ENCODE measurements at places on chromosomes 16 and 17. TPM values are rescaled to one million over a fixed set of nuclear protein-coding genes. Genes with fewer than 3 reads are reported as not detected.

KRT20 gene
- not detected for total RNA-seq

ACSM5 gene
- total RNA-seq: not detected

SLC16A3 gene
- total RNA-seq: 292 TPM

HSPB9 gene
- total RNA-seq: not detected

TNP2 gene
- total RNA-seq: not detected

ICAM2 gene
- total RNA-seq: not detected

HIGD1B gene
- total RNA-seq: not detected

TP53TG3F gene
- total RNA-seq: not detected

DNA sequence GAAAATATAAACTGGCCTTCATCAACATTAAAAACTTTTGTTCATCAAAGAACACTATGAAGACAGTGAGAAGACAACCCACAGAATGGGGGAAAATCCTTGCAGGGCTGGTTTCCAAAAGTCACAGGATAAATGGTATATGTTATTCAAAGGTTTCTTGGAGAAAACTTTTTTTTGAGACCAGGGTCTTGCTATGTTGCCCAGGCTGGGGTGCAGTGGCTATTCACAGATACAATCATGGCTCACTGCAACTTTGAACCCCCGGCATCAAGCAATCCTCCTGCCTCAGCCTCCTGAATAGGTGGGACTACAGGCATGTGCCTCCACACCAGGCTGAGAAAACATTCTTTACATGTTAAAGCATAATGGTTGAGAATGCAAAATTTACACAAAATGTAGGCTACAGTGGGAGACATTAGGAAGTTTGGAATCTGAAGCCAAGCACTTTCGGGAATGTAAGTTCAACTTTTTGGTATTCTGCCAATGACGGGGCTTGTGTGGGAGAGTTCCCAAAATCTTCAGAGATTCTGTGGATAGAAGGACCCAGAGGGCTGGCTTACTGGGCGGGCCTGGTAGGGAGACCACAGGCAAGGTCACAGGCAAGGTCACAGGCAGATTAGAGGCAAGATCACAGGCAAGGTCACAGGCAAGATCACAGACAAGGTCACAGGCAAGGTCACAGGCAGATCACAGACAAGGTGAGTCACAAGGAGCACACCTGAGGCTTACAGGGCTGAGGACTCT lies 24.2 kb upstream of the ATP2A3 start:
- H3K36me3 ChIP-seq: no peaks in the 10 kb centered on the region
- no peak overlapping the region for H3K27ac ChIP-seq
- H3K4me3 ChIP-seq: no peak overlapping the region
- H3K4me1 ChIP-seq: no peaks in the 10 kb centered on the region
- peaks cover 4% of the 10 kb centered on the region for H3K27me3 ChIP-seq
- peak; percentile 27 for DNase-seq

GRCh38 chr17:42759982-42760651 lies 910 bp upstream of the RAMP2 start:
- peaks cover 21% of the 10 kb centered on the region for H3K27me3 ChIP-seq
- H3K4me1 ChIP-seq: peaks cover 2% of the 10 kb centered on the region
- no peak overlapping the region for H3K27ac ChIP-seq
- no peak overlapping the region for H3K4me3 ChIP-seq
- no peaks in the 10 kb centered on the region for H3K36me3 ChIP-seq

DNA sequence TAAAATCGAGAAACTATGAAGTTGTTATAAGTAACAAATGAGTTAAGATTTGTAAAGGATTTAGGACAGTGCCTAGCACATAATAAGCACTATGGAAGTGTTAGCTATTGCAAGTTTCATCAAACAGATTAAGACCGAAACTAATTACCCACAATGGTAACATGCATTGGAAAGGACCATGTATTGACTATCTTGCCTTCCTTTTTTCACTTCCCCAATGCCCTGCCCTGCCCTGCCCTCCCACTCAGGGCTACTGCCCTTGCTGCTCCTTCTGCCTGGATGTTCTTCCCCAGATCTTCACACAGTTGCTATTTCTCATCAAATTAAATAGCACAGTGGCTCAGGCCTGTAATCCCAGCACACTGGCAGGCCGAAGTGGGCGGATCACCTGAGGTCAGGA lies 202.1 kb upstream of the PSMD7 start:
- H3K27ac ChIP-seq: no peak overlapping the region
- H3K36me3 ChIP-seq: no peaks in the 10 kb centered on the region
- no peak for DNase-seq

DNA sequence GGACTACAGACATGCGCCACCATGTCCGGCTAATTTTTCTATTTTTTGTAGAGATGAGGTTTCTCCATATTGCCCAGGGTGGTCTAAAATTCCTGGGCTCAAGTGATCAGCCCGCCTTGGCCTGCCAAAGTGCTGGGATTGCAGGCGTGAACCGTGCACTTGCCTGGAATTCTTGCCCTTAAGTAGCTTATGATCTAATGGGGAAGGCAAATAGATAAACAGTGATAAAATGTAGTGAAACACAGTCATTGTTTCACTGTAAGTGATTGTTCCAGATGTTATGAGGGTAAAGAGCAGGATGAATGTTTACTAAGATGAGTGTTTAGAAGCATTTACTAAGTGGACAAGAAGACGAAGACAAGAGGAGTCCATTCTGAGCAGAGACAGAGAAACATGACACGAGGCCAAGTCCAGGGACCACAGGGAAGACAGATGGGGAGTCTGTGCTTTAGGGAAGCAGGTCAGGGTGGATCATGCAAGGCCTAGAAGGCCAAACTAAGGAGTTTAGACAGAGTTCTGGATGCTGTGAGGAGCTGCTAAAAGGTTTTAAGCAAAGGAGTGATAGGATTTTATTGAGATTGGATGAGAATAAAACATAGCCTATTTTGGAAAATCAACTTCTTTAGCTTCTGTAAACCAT lies 36.9 kb downstream of the YPEL2 start:
- H3K36me3 ChIP-seq: no peaks in the 10 kb centered on the region
- H3K4me1 ChIP-seq: peaks cover 59% of the 10 kb centered on the region
- DNase-seq: no peak
- no peak overlapping the region for H3K27ac ChIP-seq
- H3K4me3 ChIP-seq: no peak overlapping the region

- H3K4me3 ChIP-seq: no peak overlapping the region
- H3K27ac ChIP-seq: no peak overlapping the region
- no peaks in the 10 kb centered on the region for H3K4me1 ChIP-seq
- DNase-seq: no peak
- no peaks in the 10 kb centered on the region for H3K36me3 ChIP-seq
- no peaks in the 10 kb centered on the region for H3K27me3 ChIP-seq
Measured at GRCh38 chr16:71259086-71259485, 28.6 kb upstream of the HYDIN start.

DNA sequence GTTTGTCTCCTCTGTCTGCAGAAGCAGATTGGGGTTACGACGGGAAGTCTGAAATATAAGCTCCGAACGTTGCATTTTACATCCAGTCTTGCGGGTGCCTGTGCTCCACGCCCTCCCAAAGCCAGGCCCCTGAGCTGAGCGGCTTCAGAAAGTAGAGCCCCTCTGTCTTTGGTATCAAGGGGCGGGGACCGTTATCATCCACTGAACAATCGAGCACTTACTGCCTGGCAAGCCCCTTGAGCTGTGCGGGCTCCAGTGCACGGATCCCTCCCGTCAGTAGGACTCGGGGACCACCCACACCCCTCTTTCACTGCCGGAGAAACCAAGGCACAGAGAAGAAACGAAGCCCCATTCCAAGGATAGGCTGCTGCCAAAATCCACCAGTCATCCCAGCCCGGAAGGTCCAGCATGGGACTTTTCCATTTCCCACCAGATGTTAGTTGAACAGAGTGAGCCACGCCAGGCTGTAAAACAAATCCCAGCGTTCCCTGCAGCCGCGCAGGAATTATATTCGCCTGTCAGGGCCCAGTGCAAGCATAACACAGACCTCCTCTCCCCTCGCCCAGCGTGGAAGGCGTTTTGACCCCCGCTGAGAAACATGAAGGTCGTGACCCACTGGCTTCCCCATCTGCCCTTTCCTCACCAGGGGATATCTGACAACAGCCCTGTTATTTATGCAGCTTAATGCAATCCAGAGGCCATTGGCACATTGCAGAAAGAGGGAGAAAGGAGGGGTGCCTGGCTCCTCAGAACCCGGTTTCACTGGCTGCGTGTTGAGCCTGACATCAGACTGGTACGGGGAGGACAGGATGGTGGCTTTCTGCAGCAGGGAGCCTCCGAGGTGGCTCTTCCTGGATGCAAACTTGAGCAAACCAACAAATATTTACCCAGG lies 212.2 kb upstream of the FOXF1 start:
- no peak overlapping the region for H3K4me3 ChIP-seq
- H3K4me1 ChIP-seq: no peaks in the 10 kb centered on the region
- no peak for DNase-seq
- H3K36me3 ChIP-seq: no peaks in the 10 kb centered on the region
- peaks cover 64% of the 10 kb centered on the region for H3K27me3 ChIP-seq

DNA sequence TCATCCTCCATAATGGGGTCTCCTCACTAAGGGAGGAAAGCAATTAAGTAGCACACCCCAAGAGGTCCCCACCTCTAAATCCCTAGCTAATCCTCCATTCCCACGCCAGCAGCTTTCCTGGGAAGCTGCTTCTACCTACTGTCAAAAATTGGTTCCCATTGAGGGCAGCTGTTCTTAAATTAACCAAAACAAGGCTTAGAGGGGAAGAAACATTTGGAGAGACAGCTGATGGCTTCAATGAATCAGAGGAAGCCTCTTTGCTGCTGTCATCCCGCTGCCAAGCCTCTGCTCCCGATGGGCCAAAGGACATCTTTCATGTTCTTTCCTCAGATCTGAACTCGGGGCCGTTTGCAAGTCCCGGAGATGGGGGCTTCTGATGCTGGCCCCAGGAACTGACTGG lies 26.6 kb downstream of the AIPL1 start:
- H3K27me3 ChIP-seq: peaks cover 10% of the 10 kb centered on the region
- no peak overlapping the region for H3K4me3 ChIP-seq
- no peaks in the 10 kb centered on the region for H3K4me1 ChIP-seq
- no peak for DNase-seq
- no peaks in the 10 kb centered on the region for H3K36me3 ChIP-seq
- H3K27ac ChIP-seq: no peak overlapping the region

- H3K27me3 ChIP-seq: no peaks in the 10 kb centered on the region
- no peak overlapping the region for H3K27ac ChIP-seq
- DNase-seq: no peak
- H3K4me3 ChIP-seq: no peak overlapping the region
Measured at GRCh38 chr16:57798953-57799599, 3.2 kb downstream of the KIFC3 start.

GRCh38 chr16:20045886-20046285 lies 27.8 kb downstream of the GPR139 start:
- H3K27me3 ChIP-seq: no peaks in the 10 kb centered on the region
- no peaks in the 10 kb centered on the region for H3K4me1 ChIP-seq
- no peak for DNase-seq
- H3K4me3 ChIP-seq: no peak overlapping the region
- H3K36me3 ChIP-seq: no peaks in the 10 kb centered on the region
- H3K27ac ChIP-seq: no peak overlapping the region

DNA sequence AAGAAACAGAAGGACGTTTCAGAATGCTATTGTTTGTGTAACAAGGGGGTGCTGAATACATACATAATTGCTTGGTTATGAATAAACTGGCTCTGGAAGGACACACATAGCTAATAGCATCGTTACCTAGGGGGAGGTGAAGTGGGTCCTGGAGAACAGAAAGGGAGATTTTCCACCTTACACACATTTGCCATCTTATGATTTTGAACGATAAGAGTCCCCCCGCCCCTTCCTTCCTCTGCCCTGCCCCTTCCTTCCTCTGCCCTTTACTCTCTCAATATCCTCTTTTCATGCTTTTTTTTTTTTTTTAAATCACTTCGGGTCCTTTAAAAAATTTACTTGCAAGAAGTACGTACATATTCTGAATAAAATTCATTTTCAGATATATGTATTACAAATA lies 902 bp upstream of the DHRS7B start:
- peaks cover 10% of the 10 kb centered on the region for H3K4me1 ChIP-seq
- no peak for DNase-seq
- no peak overlapping the region for H3K4me3 ChIP-seq
- no peaks in the 10 kb centered on the region for H3K36me3 ChIP-seq
- H3K27me3 ChIP-seq: no peaks in the 10 kb centered on the region

- peak overlapping the region; percentile 57 for H3K4me3 ChIP-seq
- no peaks in the 10 kb centered on the region for H3K27me3 ChIP-seq
- peaks cover 26% of the 10 kb centered on the region for H3K4me1 ChIP-seq
- DNase-seq: no peak
- no peaks in the 10 kb centered on the region for H3K36me3 ChIP-seq
Measured at GRCh38 chr16:50246299-50247122, 19.8 kb upstream of the ADCY7 start.

DNA sequence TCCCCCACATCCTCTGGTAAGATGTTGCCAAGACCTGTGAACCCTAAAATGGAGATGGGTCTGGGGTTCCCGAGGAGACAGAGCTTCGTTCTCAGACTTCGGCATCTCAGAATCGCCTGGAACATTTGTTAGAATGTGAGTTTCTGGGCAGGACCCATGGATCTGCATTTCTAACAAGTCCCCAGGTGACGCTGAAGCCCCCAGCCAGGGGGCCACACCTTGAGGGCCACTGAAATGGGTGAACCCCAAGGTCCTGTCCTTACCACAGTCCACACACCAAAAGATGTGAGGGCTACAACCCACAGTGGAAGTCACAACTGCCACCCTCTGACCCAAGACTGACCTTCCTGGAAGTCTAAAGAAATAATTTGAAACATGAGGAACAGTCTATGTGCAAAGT lies 14.0 kb downstream of the MPP3 start:
- DNase-seq: no peak
- no peaks in the 10 kb centered on the region for H3K27me3 ChIP-seq
- no peak overlapping the region for H3K4me3 ChIP-seq
- peaks cover 11% of the 10 kb centered on the region for H3K4me1 ChIP-seq
- no peak overlapping the region for H3K27ac ChIP-seq
- H3K36me3 ChIP-seq: peaks cover 8% of the 10 kb centered on the region

DNA sequence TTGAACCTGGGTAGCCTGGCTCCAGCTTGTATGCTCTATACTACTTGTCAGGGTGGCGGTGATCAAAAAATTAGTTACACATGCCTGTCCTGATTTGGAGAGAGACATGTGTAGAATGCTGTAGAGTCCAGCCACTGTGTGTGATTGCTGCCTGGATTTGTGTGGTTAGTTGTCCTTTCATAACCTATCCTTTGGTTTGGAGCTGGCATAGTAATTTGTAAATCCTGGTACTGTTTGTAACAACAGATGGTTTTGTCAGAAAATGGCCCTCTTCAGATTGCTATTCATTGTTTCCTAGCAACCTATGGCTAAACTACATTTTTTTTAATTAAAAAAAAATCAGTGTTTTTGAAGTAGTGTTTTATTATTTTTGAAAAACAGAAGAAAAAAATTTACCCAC lies 30.5 kb downstream of the ETV4 start:
- H3K27me3 ChIP-seq: no peaks in the 10 kb centered on the region
- peaks cover 12% of the 10 kb centered on the region for H3K4me1 ChIP-seq
- no peak overlapping the region for H3K4me3 ChIP-seq
- H3K36me3 ChIP-seq: peaks cover 39% of the 10 kb centered on the region

- no peak for DNase-seq
- no peak overlapping the region for H3K4me3 ChIP-seq
- H3K27ac ChIP-seq: no peak overlapping the region
- H3K36me3 ChIP-seq: peaks cover 1% of the 10 kb centered on the region
- H3K4me1 ChIP-seq: peaks cover 16% of the 10 kb centered on the region
Measured at GRCh38 chr16:53501216-53501859, 1.7 kb downstream of the AKTIP start.

Measured in astrocyte (in vitro differentiated cells and primary cell).